ENCODE measurements at places on chromosomes 2 and 18. TPM values are rescaled to one million over a fixed set of nuclear protein-coding genes. Genes with fewer than 3 reads are reported as not detected.

- no peaks in the 10 kb centered on the region for H3K36me3 ChIP-seq
- no peak for DNase-seq
- H3K4me1 ChIP-seq, result no peaks in the 10 kb centered on the region
- H3K27ac ChIP-seq, result no peak overlapping the region
Observed at GRCh38 chr2:6381326-6381725, 484.4 kb downstream of the CMPK2 start.

- no peak overlapping the region for H3K4me3 ChIP-seq
- DNase-seq, result no peak
- no peaks in the 10 kb centered on the region for H3K4me1 ChIP-seq
- no peaks in the 10 kb centered on the region for H3K36me3 ChIP-seq
Observed at GRCh38 chr2:190746971-190747761, 98.3 kb downstream of the NAB1 start.

DNA sequence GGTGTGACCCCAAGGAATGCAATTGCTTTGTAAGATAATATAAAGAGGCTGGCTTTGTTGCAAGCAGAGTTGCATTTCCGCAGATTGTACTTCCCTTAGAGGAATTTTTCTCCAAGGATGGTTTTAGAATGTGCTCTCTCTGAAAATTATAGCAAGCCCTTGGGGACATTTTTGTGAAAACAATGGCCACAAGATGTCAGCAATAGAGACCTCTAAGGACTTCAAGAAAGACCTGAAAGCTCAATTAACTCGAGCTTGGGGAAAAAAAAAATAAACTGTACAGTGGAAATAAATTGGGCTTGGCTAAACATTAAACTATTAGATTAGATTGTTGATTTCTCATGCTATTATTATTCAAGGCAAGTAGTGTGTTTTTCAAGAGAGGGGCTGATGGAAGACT is 81.3 kb upstream of the KYNU start:
- H3K27ac ChIP-seq, result no peak overlapping the region
- no peak overlapping the region for H3K4me3 ChIP-seq
- no peaks in the 10 kb centered on the region for H3K27me3 ChIP-seq
- no peaks in the 10 kb centered on the region for H3K4me1 ChIP-seq
- H3K36me3 ChIP-seq, result no peaks in the 10 kb centered on the region

DNA sequence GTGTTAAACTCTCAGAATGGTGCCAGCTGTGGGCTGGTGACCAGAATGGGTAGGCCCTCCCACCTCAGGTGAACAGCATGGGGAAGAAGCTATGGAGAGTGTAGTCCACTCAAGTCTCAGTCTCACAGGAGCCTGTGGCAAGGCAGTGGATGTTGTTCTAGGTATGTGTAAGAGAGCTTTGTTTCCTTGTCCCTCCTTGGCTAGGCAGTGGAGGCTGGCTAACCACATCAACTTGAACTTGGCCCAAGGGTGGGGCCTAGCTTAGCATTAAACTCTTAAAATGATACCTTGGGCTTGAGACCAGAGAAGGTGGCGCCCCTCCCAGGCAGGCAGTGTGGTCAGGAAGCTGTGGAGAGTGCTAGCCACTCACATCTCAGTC is 53.2 kb upstream of the SLC4A10 start:
- DNase-seq, result no peak
- no peaks in the 10 kb centered on the region for H3K36me3 ChIP-seq
- no peaks in the 10 kb centered on the region for H3K27me3 ChIP-seq

GRCh38 chr2:156401861-156402260 is 34.3 kb upstream of the GPD2 start:
- H3K27me3 ChIP-seq, result no peaks in the 10 kb centered on the region
- H3K36me3 ChIP-seq, result no peaks in the 10 kb centered on the region
- peaks cover 28% of the 10 kb centered on the region for H3K4me1 ChIP-seq
- no peak overlapping the region for H3K4me3 ChIP-seq

DNA sequence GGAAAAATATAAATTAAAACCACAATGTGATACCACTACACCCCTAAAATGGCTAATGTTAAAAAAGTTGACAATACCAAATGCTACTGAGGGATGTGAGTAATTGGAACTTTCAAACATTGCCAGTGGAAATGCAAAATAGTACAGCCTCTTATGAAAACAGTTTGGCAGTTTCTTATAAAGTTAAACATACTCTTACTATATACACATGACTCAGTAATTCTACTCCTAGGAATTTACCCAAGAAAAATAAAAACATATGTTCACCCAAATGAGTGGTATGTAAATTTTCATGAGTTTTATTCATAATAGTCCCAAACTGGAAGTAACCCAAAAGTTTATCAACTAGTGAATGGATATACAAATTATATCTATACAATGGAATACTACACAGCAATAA is 228.0 kb downstream of the CYP26B1 start:
- no peak overlapping the region for H3K4me3 ChIP-seq
- H3K4me1 ChIP-seq, result peaks cover 3% of the 10 kb centered on the region
- H3K27ac ChIP-seq, result no peak overlapping the region
- no peaks in the 10 kb centered on the region for H3K27me3 ChIP-seq
- DNase-seq, result no peak

DNA sequence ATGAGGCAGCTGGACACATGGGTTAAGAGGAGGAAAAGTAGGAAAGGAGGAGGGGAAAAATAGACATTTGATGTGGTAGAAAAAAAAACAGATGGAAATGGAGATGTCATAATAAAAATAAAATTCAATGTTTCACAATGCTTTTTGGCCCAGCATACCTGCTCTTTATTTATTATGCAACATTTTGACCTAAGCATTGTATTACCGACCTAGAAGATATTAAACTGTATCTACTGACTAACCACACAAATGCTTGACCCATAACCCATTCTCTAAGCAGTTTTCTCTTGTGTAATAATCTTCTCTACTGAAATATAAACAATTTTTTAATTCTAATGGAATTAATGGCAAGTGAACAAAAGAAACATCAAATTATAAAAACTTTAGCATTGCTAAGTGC is 362.3 kb downstream of the FBXO15 start:
- H3K27me3 ChIP-seq, result no peaks in the 10 kb centered on the region
- no peak overlapping the region for H3K27ac ChIP-seq
- H3K4me1 ChIP-seq, result no peaks in the 10 kb centered on the region
- no peaks in the 10 kb centered on the region for H3K36me3 ChIP-seq

- no peak overlapping the region for H3K4me3 ChIP-seq
- no peaks in the 10 kb centered on the region for H3K36me3 ChIP-seq
- H3K27ac ChIP-seq, result no peak overlapping the region
- peaks cover 6% of the 10 kb centered on the region for H3K4me1 ChIP-seq
- DNase-seq, result no peak
- no peaks in the 10 kb centered on the region for H3K27me3 ChIP-seq
Observed at GRCh38 chr2:46135958-46136357, 161.2 kb upstream of the EPAS1 start.

MBD1 gene
- 52.6 TPM for polyA plus RNA-seq

TEX44 gene
- not detected for polyA plus RNA-seq

ASAP2 gene
- 1.6 TPM for polyA plus RNA-seq

COL6A3 gene
- 21.3 TPM for polyA plus RNA-seq

HMSD gene
- 0.03 TPM for polyA plus RNA-seq

STON1 gene
- 1.8 TPM for polyA plus RNA-seq

LYPD6B gene
- polyA plus RNA-seq, result not detected

Data from psoas muscle (tissue), 8 donors.